NCI-H460 (cell line): ENCODE measurements at places on chromosomes 5 and 9.

DNA sequence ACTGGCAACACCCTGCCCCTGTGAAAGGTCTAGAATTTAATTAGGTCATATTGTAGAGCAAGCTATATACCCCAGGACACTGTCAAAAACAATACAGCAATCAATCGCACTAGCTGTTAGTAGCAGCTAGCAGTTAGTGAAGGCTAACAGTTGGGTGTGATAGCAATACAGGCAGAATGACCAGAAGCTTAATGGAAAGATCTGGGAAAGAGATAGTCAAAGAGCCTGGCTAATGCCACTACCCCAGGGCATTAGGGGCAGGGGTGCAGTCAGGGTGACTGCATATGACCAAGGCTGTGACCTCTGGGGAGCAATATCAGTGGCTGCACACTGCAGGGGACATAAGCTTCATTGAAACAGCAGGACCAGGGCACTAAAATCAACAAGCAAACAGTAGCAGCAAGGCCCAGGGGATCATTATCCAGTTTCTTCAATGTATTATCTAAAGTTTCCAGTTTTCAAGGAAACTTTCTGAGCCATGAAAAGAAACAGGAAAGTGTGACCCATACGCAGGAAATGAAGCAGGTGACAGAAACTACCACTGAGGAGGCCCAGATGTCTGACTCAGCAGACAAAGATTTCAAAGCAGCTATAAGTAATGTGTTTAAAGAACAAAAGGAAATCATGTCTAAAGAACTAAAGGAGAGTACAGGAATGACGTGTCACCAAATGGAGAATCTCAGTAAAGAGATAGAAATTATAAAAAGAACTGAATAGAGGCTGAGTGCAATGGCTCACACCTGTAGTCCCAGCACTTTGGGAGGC is 82.4 kb downstream of the ZNF354C start:
- no peak for DNase-seq

GRCh38 chr5:38793099-38793498 is 52.7 kb upstream of the OSMR start:
- no peak for DNase-seq

- DNase-seq, result no peak
These were observed 153.9 kb downstream of the FSTL4 start for GRCh38 chr5:133458435-133458834.

DNA sequence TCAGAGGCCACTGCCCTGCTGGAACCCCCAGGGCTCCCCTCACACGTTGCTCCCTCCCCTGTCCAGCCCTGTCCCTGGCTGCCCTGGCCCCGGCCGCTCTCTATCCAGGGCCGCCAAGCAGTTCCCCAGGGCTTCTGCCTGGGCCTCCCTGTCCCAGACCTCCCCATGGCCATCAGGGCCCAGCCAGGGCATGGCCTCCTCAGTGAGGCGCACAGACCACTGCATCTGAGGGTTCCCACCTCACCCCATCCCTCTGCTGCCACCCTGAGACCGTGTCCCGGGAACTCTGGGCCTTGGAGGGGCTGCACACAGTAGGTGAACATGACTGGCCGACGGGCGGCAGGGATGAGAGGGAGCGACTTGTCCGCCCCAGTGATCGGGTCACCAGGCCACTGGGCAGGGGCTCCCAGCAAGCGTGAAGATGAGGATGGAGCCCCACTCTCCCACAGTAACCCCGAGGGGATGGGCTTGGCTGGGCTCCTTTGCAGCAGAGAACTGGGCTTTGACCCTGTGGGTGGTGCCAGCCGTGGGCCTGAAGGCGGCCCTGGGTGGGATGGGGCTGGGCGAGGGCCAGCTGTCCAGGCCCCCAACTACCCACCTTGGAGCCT is 108.4 kb upstream of the SARDH start:
- no peak for DNase-seq

DNA sequence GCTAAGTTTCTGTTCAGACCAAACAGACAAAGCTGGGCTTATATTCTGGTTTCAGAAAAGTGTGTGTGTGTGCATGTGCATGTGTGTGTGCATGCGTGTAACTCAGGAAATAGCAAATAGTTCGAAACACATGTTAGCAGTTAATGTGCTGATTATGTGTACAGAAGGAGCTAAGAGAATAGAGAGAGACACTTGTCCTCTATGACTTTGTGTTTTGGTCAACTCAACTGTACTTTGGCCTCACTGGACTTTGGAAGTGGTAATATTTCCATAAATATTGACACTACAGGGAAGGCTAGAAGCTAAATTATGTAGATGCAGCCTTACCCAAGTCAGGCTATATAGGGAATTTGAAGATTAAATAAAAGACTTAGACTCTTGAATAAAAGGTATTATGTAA is 155.5 kb downstream of the RAB3C start:
- DNase-seq, result no peak

- DNase-seq, result no peak
These were observed 39.4 kb downstream of the HOMER1 start for GRCh38 chr5:79474367-79475151.
